ENCODE measurements at places on chromosomes 2 and 18.

- DNase-seq: no peak
Observed at GRCh38 chr18:27838225-27838624, 338.7 kb downstream of the CDH2 start.

GRCh38 chr2:43223521-43224001 lies 2.8 kb downstream of the ZFP36L2 start:
- DNase-seq: peak; percentile 30

DNA sequence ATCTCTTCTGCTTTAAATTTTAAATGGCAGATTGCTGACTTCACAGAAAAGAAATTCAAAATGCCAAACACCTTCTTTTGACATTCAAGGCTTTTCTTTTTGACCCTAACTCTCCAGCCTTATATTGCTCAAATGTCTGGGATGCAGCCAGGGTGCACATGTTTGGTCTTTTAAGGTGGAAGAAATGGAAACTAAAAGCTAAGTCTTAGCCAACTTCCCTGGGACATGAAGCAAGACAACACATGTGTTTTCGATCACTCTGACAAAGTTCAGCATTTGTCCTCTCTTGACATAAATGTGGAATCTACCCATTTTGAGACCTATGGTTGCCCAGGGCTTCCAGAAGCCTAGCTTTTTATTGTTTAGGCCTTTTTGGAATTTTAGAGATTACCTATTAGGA lies 161.6 kb downstream of the RDH14 start:
- DNase-seq: no peak

- no peak for DNase-seq
Observed at GRCh38 chr2:10007435-10007834, 35.9 kb upstream of the KLF11 start.

DNA sequence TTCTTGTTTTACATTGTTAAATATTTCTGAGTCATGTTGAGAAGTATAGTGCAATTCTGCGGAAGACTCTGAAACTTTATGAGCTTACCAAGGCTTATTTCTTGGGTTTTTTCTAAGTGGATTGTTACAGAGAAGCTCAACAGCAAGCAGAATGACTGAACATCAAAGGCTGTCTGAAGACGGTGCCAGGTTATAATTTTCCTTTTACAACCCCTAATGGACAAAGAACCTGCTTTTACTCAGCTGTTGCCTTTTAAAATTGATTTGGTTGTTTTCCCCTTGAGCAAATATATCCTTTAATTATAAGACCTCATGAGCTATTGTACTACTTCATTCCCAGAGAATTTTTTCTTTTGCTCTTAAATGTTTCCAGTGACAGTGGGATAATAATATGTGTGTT lies 41.6 kb downstream of the LAMA3 start:
- no peak for DNase-seq

- DNase-seq: no peak
Observed at GRCh38 chr2:11482473-11483035, 16.6 kb upstream of the E2F6 start.

- peak; percentile 46 for DNase-seq
Observed at GRCh38 chr2:108615480-108616090, 81.3 kb downstream of the LIMS1 start.

GRCh38 chr2:142236181-142236580 lies 105.4 kb upstream of the LRP1B start:
- DNase-seq: no peak

GRCh38 chr2:165624470-165624800 lies 154.9 kb downstream of the CSRNP3 start:
- no peak for DNase-seq

DNA sequence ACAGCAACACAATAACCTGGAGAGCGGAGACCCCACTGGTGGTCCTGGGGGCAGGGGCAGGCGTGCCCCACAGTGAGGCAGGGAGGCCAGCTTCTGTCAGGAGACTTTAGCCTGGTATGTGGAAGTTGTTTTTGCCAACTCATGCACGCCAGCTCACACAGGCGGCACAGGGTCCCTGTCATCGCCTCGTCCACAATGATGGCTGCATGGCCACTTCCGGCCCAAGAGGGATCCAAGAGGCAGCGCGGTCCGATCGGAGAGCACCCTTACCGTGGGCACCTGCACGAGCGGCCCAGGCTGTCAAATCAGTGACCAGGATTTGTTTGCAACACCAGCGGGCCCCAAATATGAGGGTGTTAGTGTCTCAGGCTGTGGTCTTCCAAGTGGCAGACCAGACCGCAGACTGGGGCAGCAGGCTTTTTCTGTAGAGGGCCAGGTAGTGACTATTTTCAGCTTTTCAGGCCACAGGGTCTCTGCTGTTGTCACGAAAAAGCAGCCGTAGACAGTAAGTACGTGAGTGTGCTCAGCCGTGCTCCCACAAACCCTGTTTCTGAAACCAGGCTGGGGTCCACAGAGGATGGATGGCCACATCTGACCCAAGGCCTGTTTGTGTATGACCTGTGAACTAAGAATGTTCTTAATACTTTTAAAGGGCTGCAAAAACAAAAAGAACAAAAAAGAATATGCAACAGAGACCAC lies 21.2 kb downstream of the SNED1 start:
- DNase-seq: no peak

DNA sequence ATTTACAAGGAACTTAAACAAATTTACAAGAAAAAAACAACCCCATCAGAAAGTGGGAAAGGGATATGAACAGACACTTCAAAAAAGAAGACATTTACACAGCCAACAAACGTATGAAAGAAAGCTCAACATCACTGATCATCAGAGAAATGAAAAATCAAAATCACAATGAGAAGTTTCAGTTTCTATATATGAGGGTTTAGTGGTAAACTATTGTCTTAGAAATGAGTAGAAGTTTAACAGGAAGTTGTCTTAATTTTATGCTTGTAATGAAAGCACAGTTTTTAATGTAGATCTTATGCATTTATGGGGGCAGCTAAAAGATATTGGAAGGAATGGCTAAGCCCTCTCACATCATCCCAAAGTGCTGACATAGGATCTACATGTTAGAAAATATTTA lies 325.4 kb downstream of the ERBB4 start:
- DNase-seq: no peak

DNA sequence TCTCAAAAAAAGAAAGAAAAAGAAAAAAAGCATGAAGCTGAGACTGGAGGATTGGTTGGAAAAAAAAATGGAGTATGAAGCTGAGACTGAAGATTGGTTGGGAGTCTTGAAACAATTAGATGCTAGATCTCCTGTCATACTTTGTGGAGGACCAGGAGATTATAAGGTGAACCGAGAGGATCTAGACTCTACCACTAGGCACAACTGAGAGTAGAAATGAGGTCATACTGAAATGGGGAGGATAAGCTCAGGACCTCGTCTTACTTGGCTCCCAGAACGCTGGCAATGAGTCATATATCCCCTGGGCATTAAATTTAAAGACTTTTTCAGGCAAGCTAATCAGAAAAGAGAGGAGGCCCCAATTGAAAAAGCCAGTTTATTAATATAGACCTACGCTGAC lies 3.3 kb upstream of the ORC2 start:
- no peak for DNase-seq

DNA sequence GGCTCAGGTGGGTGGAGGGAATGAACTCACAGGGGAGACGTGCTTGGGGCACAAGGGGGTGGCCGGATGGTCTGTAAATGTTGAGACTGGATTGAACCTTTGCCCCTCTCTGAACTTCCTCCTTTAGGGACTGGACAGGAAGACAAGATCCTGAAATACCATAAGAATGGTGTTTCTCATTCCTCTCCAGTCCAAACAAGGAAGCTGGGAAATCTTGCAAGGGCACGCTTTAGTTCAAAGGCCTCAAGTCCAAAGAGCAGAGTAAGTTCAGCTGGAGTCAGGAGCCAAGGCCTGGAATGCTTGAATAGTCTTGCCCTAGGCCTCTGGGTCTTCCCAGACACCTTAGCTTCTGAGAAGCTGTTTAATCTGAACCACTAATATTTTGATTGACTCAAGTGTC lies 52.4 kb upstream of the SIX3 start:
- DNase-seq: no peak

GRCh38 chr2:39607538-39608262 lies 58.0 kb upstream of the TMEM178A start:
- no peak for DNase-seq

- no peak for DNase-seq
Observed at GRCh38 chr2:97868986-97869721, 126.6 kb downstream of the TMEM131 start.

DNA sequence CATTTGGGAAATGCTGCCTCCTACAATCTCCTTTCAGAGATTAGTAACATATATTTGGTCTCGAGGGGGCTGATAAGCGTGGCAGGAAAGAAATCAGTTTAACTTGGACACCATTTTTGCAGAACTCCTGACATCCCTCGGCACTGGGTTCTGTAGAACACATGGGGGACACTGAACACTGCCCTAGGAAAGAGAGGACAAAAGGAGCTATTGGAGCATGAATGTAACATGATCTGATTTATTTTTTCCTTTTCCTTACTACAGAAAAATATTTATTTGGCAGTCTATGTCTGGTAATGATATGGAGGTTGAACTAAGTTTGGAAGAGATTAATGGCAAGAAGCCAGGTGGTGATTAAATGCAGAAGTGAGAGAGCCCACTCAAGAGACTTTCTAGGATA lies 153.8 kb downstream of the AFF3 start:
- no peak for DNase-seq

DNA sequence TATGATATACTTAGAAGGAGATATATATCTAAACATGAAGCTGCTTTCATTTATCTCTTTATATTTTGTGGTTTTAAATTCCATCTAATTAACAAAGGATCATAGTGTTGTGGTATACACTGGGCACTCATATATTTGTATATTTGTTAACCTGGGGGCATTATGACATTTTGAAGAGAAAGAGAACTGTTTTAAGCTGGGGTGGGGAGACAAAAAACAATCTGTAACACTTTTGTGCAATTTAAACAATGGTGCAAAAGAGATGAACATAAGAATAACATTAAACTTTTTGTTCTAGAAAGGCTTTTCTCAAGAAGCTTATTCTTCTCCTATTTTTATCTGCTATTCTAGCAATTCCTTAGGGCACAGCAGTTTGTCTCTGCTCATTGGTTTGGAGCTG lies 842.0 kb upstream of the CDH2 start:
- DNase-seq: no peak

GRCh38 chr18:62863579-62864001 lies 148.2 kb downstream of the PHLPP1 start:
- DNase-seq: no peak

DNA sequence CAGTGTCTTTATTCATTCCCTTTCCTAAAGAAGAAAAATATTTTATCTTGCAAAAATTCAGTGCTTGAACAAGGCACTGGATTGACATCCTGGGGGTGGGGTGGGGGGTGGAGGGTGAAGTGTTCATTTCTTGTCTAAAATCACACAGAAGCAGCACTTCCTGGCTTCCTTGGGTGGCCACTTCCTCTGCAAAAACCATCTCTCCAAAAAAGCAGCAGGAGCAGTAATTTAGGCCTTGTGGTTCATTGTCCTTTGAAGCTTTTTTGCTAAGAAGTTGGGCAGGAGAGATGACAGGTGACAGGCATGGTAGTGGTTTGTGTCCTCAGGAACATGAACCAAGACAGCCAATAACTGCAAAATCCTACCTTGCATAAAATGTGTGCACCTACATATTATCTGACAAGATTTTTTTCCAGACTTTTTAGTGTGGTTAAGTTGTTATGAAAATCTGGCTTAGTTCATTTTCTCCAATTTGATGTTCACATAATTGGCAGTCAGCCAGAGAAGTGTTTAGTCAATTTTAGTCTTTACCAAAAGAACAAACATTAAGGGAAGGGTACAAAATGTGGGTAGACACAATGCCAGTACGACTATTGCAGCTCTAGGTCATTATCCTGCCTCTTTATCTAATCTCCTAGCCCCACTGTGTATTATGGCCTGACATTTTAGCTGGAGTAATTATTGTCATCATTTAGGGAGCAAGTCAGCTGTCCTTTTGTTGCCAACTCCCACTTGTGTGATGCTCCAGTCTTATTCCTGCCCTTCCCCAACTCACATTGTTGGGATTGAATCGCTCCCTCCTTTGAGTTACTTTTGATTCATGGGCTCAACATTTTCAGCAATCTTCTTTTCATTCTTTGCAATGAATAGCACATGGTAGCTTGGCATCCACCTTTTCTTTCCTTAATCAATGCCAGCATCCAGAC lies 177.2 kb downstream of the MYO3B start:
- no peak for DNase-seq

GRCh38 chr2:205903549-205904129 lies 182.3 kb downstream of the INO80D start:
- no peak for DNase-seq

DNA sequence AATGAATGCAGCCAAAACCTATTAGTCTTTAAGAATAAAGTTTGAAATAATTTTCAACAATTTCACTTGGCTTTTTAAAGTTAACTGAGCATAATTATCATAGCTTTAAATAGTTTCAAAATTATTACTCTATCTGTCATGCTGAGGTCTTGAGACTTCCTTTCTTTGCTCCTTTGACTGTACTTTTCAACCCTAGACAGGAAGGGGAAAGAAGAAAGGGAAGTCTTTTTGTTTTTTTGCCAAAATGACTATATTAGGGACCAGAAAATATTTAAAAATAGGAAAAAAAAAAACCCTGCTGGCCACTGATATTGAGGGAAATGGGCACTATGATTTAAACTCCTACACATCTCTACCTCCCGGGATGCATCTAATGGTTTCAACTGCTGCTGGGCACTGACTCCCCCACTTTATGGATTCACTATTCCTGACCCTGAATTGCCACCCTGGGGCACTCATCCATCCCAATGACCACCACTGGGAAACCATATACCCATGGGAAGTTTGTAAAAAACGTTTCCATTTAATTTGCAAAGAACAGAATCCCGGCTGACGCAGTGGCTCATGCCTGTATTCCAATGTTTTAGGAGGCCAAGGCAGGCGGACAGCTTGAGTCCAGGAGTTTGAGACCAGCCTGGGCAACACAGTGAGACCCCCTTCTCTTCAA lies 50.5 kb downstream of the GAREM1 start:
- no peak for DNase-seq

DNA sequence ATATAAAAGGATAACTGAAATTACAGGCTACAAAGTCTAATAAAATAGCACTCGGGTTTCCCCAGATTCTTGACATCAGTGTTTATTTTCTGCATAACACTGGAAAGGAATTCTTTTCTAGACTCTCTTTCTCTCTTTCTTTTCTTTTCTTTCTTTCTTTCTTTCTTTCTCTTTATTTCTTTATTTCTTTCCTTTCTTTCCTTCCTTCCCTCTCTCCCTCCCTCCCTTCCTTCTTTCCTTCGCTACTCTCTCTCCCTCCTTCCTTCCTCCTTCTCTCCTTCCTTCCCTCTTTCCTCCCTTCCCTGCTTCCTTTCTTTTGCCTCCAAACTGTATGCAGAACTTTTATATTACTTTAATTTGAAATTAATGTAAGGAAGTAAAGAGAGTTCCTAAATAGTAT lies 64.5 kb upstream of the GPR45 start:
- DNase-seq: no peak

DNA sequence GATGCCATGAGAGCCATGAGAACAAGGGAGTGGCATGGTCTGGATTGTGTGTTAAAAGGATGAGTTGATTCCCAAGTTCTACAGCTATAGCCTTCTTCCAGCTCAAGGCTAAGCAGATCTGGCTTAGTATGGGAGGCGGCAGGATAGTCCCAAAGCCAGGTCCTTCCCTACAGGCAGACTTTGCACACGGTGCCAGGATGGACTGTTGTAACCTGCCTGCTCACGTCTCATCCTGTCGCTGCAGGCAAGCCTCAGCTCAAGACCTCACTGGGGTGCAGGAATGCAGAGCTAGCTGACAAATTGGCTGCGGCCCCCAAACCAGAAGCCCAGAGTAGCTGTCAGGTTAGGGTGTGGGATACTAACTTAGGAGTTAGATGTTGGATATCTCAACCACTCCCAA lies 28.8 kb upstream of the IGFBP5 start:
- no peak for DNase-seq

GRCh38 chr2:26970244-26970927 lies at the start of gene MAPRE3:
MAPRE3 (plus strand) TSS chr2:26970637; CDS start chr2:27022219, 51,582 bp downstream.
- peak; percentile 90 for DNase-seq
